ENCODE measurements at places on chromosomes 7 and 10.

DNA sequence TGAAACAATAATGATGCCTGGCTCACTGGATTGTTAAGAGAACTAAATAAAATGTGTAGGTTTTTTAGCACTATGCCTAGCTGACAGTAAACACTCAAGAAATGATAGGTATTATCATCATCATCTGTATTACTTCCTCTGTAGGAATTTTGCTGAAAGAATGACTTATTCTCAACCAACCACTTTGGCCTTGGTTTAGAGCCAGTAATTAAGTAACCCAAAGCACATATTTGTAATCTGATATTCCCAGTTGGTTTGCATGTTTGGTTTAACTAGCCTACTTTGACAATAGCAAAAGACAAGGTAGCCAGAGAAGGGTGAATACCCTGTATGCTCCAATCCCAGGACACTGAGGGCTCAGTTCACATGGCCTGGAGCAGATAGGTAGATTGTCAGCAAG, 34.4 kb downstream of the BCAP29 start:
- DNase-seq = no peak

DNA sequence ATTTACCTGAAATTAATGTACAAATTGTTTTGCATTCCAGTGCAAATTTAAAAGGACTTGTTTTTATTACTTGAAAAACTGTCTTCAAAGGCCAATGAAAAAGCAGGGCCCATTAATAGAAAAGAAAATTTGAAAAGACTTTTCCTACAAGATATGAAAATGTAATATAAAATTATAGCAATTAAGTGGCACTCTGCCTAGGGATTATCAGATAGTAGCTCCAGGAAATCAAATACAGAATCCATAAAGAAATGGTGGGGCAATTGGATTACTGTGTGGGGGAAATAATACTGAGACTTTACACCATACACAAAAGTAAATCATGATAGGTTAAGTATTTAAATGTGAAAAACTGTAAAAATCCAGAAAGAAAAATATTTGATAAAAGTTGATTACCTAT, 89.7 kb downstream of the GLCCI1 start:
- DNase-seq = no peak

DNA sequence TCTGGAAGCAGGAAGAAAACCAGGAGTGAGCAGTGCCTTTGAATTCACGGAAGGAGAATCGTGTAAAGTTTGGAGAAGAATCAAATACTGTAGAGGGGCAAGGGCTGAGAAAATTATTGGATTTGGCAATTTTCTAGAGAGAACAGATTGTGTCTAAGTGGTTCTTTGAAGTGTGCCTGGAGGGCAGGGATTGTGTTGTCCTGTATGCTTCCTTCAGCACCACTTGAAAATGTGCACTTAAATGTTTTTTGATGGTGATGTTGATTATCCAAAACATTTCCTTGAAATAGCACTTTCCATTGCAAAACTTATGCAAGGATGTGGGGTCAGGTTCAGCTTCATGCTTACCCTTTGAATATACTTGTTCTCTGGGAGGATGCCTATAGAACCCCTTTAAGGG, 360.2 kb downstream of the SORCS3 start:
- no peak for DNase-seq

DNA sequence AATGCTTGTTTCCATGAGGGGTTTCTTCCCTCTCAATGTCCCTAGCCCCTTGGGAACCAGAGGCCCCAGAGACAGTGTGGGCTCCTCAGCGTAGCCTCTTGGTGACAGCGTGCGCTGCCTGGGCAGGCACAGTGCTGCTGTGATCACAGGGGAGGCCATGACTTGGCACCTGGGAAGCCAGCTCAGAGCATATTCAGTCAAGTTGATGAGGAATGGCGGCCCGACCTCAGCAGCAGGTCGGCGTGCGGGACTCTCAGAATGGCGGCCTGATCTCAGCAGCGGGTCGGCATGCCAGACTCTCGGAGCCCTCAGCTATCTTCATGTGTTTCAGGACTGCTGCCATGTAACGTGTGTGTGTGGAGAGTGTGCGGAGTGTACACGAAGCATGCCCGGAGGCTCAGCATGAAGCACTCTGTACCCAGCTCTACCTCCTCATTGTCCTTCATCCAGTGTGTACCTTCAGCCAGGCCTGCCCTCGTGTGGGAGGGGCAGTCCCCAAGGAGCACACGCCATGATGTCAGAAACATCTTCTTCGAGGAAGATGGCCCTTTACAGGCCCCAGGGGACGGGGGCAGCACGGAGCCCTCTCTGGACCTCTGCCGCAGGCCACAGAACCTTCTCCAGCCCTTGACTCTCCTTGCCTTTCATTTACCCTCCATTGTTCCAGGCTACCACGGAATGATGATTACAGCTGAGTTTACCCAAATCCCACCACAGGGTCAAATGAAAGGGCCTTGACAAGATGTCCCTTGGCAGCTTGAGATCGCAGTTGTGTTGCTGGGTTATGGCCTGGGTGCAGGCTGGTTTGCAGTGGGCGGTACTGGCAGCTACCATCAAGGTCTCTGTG, 130.4 kb downstream of the SMURF1 start:
- DNase-seq = peak; percentile 43

GRCh38 chr10:63711867-63712716, 190.9 kb downstream of the REEP3 start:
- DNase-seq = no peak

DNA sequence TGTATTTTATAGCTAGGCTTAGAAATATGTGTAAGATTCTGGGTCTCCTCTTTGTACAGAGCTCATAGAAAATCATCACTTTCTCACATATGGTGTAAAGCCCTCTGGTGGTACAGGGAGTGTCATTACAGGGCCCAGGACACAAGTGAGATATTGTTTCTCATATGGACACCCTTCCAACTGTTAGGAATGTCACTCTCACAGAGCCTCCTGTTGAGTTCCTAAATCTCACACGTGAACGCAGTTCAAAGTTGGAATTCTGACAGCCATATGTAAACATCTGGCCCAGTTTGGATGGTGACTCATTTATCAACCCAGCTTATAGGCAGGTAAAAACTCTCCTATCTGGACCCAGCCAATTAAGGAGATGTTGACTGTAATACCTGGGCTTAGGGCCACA, 35.4 kb upstream of the ZNF107 start:
- DNase-seq = no peak

DNA sequence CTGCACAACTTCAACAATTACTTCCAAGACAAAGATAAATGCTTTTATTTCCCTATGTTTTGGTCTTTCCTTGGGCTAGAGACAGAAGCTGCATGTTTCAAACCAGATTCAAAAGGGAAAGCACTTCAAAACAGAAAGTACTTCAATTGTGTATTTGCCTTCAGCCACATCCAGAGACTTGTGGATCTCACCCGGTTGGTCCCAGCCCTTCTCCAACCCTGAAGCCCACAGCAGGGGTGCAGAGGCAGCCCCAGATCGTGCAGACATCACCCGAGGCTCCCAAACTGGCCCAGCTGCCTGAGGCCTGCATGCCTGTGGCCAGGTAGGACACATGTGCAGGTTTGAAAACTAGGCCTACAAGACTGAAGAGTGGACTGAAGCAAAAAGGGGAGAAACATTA, 80.8 kb downstream of the ALOX5 start:
- no peak for DNase-seq

DNA sequence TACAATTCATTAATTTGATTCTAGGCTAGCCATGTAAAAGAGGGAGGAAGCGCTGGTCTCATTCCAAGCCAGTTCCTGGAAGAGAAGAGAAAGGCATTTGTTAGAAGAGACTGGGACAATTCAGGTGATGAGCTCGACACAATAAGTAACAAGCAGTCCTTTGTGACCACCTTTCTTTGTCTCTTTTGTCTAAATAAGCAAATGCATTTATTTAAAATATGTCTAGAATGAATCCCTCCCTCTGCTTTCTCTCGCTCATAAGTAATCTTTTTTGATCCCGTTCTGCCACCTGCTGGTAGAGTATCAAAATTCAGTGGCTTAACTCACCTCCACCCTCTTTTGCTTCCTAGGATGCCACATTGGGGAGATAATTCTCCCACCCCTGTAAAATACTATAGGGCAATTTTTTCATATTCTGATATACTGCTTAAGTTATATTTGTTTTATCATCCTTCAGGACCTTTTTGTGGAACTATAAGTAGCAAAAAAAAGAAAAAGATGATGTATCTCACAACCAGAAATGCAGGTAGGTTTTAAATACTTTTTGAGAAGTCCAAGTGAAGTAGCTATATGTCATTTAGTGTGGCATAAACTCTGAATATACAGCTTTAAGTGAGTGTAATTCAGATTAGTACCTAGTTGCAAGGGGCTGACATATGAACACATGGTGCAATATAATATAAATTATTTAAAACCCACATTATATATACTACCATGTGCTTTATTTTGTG, 91.5 kb downstream of the GSDME start:
- DNase-seq = no peak

DNA sequence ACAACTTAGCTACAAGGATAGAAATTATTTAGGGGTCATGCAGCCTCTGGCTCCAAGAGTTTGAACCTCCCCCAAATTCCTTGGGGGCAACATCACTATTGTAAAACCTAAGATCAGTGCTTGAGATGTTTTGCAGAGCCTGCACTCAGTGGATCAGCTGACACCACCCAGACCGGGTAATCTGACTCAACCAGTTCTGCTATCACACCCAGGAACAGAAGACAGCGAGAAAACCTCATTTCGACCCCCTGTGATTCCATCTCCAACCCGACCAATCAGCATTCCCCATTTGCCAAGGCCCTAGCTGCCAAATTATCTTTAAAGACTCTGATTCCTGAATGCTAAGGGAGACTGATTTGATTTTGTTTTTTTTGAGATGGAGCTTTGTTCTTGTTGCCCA, 5.2 kb downstream of the TACR2 start:
- no peak for DNase-seq

DNA sequence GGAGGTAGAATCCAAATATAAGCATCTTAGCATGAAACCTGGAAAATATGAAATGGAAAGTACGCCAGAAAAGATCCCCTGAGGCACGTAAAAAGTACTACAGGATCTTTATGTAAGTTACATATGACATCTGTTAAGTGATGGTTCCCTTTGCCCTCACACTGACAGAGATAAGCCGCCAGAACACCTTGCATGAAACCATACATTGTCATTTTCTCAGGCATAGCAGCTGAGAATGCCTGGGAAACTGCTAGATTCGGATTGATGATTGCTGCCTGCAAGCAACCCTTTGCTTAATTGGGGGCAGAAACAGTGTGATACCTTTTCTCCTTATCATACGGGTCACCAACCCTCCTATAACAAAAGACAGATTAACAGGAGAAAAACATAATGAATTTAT, 826.6 kb upstream of the LRRN3 start:
- no peak for DNase-seq

GRCh38 chr7:44323381-44324203, 1.8 kb downstream of the CAMK2B start:
- no peak for DNase-seq

DNA sequence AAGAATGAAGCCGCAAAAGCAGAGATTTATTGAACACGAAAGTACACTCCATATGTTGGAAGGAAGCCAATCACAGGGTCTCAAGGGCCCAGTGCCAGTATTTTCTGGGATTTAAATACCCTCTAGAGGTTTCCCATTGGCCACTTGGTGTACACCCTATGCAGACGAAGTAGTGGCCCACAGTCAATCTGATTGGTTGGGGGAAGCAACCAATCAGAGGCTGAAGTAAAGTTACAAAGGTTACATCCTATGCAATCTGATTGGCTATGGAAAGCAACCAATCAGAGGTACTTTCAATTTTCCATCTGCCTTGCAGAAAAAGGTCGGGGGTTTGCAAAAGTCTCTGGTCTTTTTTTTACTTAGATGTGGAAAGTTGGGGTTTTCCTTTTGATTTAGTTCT, 481.3 kb upstream of the NRP1 start:
- DNase-seq = no peak

All from activated CD8-positive, alpha-beta memory T cell treated with anti-CD3 and anti-CD28 coated beads, Interleukin-2, amount 50 U/mL, for 48 hours (primary cell).